ENCODE measurements at places on chromosomes 7 and 10. TPM values are rescaled to one million over a fixed set of nuclear protein-coding genes. Genes with fewer than 3 reads are reported as not detected.

ARMC3 gene
- total RNA-seq = not detected

GLCCI1 gene
- total RNA-seq = 4.1 TPM

OPN4 gene
- total RNA-seq = not detected

TEX47 gene
- not detected for total RNA-seq

PNLIPRP1 gene
- total RNA-seq = not detected

EZH2 gene
- 13.1 TPM for total RNA-seq

GRCh38 chr10:6588082-6588481 lies 8.0 kb upstream of the PRKCQ start:
- no peak for DNase-seq

GRCh38 chr7:35253460-35253709 lies 515 bp downstream of the TBX20 start:
- DNase-seq = no peak

- DNase-seq = no peak
Measured at GRCh38 chr7:73904219-73905137, 43.5 kb downstream of the TMEM270 start.

DNA sequence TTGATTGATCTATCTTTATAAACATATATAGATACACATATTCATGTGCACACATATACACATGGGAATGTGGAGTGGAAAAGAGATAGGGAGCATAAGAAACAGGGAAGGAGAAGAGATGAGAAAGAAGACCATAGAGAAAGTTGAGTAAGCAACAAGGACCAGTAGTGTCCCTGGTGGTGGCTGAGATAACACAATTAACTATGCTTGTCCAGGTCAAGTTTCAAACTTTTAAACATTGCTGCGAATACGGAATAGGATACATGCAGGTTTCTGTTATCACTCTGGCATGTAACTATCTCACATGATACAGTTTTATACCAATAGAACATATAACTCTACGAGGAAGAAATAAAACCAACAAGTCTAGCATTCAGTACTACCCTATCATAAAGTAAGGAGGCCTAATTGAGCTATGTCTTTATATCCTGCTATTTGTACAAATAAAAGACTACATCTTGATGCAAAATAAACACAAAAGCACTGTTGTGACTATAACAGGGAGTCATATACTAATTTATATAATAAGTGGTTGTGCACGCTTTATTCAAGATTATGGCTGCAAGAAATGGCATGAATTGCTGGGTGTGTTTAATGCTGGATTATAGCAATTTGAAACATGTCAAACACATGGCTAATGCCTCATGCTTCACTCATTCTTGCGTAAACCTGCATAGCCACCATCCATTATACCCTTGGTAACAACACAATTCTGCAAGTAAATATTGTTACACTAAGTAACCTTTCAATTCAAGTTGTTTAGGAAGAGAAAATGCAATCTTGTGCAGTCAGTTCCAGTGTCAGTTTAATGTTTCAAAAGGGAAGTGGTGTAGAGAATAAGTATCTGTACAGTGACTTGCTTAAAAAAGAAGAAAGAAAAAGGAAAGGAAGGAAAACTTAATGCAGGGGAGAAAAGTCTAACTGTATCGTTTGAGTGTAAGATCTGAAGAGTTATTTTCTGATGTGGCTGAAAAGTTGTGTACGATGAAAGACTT lies 8.2 kb downstream of the FOXP2 start:
- no peak for DNase-seq

GRCh38 chr10:36888925-36889573 lies 236.3 kb upstream of the ANKRD30A start:
- DNase-seq = peak; percentile 3

GRCh38 chr10:43399320-43400310 lies 9.4 kb downstream of the HNRNPF start:
- peak; percentile 72 for DNase-seq

- DNase-seq = no peak
Measured at GRCh38 chr10:17730667-17731066, 21.3 kb upstream of the TMEM236 start.

- peak; percentile 68 for DNase-seq
Measured at GRCh38 chr7:47576031-47576865, 5.7 kb downstream of the TNS3 start.

DNA sequence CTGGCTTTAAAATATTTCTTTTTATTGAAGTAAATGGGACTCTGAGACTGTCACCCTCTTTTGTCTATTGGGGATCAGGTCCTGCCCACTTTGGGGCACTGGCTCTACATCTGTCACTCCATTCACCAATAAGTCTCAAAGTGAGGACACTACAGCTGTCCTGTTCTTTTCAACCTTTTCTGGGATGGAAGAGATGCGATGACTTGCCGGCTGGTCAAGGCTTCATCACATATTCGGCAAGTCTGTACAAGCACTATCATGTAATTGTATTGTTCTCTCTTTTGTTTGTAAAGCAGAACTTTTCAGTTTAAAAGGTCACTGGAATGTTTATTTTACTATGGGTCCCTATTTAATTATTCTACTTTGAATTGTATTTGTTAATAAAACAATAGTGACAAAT lies 17.7 kb upstream of the SP8 start:
- no peak for DNase-seq

DNA sequence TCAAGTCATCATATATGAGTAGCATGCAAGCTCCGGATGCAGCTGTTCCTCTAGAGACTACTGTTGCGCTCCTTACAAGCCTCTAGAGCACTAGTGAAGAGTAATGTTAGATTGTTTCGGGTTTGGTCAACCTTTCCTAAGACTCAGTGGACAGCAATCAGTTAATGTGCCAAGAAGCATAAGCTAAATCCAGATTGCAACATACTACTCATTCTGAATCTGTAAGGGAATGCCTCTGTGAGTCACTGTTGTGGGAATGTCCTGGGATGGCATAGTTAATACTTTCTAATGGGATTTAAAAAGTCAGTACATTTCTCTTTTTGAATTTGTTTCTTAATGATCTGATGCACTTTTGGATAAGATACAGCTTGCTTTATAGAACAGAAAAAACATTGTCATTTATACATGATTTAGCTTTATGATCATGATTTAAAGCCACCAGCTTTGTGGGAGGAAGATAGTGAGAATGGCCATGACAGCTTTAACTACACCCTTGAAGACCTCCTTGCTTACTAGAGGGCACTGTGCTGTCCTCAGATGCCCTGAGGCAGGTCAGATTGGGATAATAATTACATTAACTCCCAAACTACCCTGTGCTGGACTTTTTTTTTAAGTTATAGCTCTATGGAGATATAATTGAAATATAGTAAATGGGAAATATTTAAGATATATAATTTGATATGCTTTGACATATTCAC lies 138.4 kb downstream of the SDK1 start:
- peak; percentile 99 for DNase-seq

DNA sequence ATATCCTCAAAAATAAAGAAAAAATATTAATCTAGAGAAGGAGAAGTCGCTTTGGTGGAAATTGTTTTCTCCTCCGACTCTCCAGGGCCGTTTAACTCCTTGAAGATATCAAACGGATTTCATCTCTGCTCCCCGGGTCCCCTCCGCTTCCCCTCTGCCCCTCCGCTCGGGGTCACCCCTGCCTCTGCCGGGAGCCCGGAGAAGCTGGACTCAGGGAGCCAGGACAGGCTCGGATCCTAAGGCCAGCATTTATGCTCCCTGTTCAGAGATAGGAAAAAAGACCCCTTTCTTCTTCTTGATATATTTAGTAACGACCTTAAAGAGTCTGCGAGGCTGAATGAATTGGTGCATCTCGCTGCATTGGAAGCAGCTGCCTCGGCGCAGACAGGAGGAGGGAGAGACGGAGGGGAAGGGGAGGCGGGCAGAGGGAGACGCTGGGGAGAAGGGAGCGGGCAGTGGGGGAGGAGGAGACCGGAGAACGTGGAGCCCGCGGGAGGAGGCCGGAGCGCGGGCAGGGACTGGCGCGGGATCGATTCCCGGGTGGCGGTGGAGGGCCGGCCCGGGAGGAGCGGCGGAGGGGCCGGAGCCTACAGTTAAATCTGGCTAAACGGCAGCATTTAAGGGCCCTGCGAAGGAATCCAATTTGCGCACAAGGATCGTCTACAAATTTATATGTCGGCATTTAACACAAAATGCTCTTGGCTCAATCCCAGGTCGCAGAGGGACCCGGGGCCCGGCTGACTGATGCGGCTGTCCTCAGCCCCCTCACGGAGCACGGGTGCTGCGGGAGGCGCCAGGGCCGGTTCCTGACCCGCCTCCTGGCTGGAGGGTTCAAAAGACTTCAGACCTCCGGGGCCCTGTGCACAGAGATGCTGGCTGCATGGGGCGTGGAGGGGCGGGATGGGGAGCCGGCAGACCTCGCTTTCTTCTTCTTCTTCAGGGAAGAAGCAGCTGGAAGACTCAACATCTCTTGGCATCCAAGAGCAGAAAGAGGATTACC lies 55.6 kb downstream of the CRTAC1 start:
- DNase-seq = no peak

- DNase-seq = no peak
Measured at GRCh38 chr10:76631884-76632766, 1005.5 kb downstream of the KCNMA1 start.

GRCh38 chr10:13892001-13892491 lies 305.3 kb downstream of the PRPF18 start:
- no peak for DNase-seq

GRCh38 chr7:106062006-106062405 lies 50.1 kb downstream of the SYPL1 start:
- DNase-seq = no peak

- DNase-seq = no peak
Measured at GRCh38 chr7:95396136-95397032, at the start of gene PON3. Gene PON3, minus strand, starts transcription at chr7:95396375. Its CDS starts 25 bp downstream, at chr7:95396350.

DNA sequence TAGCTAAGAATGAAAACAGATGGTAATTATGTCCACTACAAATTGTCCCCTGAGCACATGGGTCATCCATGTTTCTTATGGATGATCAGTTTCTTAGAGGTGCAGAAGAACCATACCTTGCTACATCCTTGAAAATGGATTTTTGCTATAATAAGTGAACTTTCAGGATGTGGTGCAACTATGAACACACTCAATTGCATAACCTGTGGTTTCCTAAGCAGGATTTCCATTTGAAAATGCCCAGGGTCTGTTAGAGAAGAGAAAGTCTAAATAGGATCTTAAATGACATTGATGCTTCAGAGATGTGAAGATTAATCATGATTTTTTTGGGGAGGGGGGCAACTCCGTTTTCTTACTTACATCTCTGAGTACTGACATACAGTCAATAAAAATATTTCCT lies 39.6 kb upstream of the CACNB2 start:
- DNase-seq = peak; percentile 4

- no peak for DNase-seq
Measured at GRCh38 chr10:43336641-43337318, 34.7 kb upstream of the FXYD4 start.

Measured in IMR-90 (cell line).